ENCODE measurements at places on chromosomes 1 and 21. TPM values are rescaled to one million over a fixed set of nuclear protein-coding genes. Genes with fewer than 3 reads are reported as not detected.
A peak's percentile ranks its signal among the peaks of the same experiment; 100 is the strongest.

The C1QB gene
- total RNA-seq = not detected

The CCDC190 gene
- total RNA-seq = 4.6 TPM

The S100A7 gene
- total RNA-seq = not detected

The SLC25A34 gene
- 0.65 TPM for total RNA-seq

The ESPN gene
- not detected for total RNA-seq

The KRTAP13-3 gene
- not detected for total RNA-seq

The CELSR2 gene
- total RNA-seq = 0.90 TPM

The GBP7 gene
- not detected for total RNA-seq

The KIF1B gene
- total RNA-seq = 34.8 TPM

The BEND5 gene
- 0.45 TPM for total RNA-seq

The LRRIQ3 gene
- total RNA-seq = 1.3 TPM

- DNase-seq = no peak
Measured at GRCh38 chr1:60367532-60367931, 294.0 kb upstream of the C1orf87 start.

DNA sequence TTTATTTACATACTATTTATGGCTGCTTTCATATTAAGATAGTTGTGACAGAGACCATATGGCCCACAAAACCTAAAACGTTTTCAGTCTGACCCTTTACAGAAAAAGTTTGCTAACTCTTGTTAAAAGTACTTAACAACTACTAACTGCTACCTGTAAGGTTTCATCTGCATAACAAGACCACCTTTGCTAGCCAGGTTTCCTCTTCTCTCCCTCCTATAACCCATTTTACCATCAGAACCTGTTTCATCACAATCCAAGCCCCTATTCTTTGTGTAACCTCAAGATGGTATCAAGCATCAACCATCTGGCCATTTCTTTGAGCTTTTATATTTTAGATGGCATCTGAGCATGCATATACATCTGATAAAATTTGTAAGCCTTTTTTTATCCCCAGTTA is 305.4 kb downstream of the HHIPL2 start:
- DNase-seq = no peak

DNA sequence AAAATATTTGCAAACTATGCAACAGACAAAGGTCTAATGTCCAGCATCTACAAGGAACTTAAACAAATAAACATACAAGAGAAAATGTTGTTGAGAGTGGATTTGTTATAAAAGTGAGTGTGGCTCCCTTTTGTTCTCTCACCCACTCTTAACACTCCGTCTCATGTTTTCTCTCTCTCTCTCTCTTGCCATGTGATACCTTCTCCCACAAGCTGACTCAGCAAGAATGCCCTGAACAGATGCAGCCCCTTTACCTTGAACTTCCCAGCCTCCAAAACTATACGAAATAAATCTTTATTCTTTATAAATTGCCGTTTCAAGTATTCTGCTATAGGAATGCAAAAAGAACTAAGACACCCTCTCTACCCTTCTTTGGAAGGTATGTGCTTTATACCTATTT is 234.1 kb downstream of the ADGRL2 start:
- DNase-seq = no peak

DNA sequence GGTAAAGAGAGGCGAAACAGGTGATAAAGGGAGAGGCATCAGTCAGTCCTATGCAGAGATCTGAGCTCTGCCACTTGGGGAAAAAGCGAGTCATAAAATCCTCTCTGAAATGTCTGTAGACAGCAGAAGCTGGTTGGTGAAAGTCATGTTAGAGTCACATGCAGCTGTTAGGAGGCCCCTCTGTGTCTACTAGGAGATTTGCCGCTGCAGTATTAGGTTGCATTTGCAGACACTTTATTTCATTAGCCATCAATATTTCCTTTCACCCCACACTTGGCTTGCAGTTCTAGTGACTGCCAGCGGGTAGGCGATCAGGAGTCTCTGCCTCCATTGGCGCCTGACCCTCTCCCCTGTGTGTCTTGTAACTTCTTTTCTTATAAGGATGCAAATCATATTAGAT is 16.2 kb downstream of the ATP1A4 start:
- no peak for DNase-seq

GRCh38 chr1:156104861-156105832 is 9.4 kb upstream of the LMNA start:
- peak; percentile 86 for DNase-seq

DNA sequence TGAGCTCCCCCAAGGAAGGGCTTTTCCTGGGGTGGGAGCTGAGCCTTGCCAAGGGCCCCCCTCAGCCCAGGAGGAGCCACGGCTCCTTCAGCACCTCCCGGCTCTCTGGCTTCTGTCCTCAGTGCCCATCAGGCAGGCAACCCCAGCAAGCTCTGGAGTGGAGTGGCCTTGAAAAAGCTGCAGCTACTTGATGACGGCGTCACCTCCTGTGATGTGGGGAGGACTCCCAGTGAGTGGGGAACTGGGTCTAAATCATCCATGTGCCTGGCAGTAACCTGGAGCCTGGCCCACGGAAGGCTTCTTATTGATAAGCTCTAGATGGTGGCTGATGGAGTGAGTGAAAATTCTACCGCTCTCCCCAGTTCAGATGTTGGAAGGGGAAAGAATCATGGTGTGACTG is 114.4 kb downstream of the TMEM53 start:
- DNase-seq = no peak

GRCh38 chr21:46509741-46510502 is 51.2 kb downstream of the DIP2A start:
- peak; percentile 89 for DNase-seq

DNA sequence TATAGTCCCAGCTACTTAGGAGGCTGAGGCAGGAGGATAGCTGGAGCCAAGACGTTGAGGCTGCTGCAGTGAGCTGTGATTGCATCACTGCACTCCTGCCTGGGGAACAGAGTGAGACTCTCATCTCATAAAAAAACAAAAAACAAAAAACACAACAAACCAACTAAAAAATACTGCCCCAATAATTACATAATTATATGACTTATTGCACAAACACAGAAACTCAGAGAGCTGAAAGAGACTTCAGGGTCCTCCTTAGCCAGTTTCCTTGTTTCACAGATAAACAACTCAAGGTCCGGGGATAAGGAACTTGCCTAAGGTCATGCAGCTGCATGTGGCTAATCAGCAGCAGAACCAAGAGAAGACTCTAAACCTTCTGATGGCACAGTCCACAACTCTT is 11.9 kb downstream of the EXTL2 start:
- DNase-seq = no peak

DNA sequence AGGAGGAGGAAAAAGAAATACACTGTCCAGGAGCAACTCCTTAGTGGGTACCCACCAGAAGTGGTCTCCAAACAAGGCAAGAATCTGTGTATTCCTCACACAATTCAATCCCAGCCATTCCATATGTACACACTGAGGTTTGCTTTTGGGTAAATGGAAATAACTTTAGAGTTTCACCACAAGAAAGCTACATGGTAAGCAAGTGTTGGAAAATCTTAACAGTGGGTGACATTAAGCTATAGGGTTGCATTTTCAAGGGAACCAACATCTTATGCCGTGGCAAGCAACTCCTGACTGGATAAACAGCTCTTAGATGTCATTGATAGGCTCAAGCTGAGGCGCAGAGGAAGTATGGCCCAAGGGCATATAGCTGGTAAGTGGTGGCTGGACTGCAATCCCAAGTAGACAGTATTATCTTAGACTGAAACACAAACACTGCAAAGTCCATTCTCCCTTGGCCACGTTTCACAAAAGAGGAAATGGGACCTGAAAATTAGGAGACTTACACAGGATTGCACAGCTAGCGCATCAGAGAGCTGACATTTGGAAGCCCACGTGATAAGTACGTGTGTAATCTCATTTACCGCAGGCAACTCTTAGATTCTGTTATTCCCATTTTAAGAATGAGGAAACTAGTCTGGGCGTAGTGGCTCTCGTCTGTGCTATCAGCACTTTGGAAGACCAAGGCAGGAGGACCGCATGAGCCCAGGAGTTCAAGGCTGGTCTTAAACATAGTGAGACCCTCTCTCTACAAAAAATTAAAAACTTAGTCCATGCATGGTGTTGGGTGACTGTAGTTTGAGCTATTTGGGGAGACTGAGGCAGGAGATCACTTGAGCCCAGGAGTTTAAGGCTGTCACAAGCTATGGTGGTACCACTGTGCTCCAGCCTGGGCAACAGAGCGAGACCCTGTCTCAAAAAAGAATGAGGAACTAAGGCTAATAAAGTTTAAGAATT is 4.0 kb upstream of the BRWD1 start:
- DNase-seq = no peak

DNA sequence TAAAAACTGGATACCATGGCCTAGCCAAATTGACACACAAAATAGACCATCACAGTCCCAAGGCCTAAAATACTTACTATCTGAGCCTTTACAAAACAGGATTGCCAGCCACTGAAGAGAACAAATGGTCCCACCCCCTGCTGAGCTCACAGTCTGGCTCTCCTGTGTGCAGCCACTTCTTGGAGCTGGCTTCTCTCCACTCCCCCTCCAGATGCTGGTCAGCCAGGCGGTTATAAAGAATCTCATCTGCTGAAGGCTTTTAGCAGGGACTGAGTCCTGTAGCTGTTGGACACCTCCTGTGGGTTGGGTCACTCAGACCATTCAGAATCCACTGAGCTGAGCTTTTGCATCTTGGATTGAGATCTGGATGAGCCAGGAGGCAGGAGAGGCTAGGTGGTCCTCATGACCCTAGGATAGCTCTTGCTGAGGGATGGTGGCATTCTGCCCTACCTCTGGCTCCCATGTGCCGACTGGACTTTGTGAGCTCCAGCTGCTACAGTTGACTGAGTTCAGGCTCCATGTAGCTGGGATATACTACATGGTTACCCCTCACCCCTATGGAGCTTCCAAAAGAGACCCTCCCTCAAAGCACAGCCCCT is 16.1 kb downstream of the OXCT2 start:
- DNase-seq = no peak

DNA sequence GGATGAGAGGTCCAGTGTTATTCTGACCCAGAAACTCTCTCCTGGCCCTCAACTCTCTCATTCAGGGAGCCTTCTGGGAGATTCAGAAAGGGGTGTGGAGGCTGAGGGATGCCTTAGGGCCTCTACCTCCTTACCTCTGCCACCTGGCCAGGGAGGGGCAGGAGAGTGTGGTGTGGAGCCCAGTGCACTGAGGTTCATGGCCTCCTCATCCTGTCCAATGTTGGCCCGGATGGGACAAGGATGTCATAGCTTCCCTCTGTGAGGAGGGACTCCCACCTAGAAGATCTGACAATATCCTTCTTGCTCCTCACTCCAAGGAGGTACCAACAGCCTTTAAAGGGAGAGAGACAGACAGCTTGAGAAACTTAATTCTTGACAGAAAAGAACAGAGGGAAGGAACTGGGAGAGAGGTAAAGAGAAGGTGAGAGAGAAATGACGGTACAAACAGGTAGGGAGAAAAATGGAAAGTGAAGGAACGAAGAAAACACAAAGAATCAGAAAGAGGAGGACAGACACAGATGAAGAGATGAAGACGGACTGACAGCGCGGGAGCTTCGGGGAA is 779 bp downstream of the BEND5 start:
- DNase-seq = no peak

- no peak for DNase-seq
Measured at GRCh38 chr1:79741720-79742421, 735.3 kb upstream of the ADGRL4 start.

DNA sequence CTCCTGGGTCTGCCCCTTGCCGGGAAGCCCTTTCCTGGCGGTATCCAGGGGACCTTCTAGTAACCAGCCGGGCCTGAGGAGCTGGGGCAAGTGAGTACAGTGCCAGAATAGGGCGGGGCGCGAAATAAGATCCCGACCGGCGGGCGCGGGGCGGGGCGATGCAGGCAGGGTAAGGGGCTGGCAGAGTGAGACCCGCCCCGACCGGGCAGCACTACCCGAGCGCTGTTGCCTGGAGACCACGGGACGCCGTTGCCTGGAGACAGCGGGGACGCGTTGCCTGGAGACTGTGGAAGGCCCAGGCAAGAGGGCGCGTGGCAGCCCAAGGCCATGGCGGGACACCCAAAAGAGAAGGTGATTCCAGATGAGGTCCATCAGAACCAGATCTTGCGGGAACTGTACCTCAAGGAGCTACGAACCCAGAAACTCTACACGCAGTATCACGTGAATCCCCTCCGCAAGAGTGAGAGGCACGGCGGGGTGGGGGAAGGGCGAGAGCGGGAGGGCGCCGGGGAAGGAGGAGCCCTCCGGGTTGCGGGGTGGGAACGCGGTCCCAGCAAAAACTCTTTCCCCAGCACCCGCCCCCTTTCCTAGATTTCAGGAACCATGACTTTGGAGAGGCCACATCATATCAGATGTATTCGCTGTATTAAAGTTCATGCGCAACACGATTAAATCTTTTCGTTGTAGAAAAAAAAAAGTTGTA is 24.3 kb downstream of the EBNA1BP2 start:
- peak; percentile 37 for DNase-seq

GRCh38 chr1:207503950-207504349 is 8.0 kb downstream of the CR1 start:
- no peak for DNase-seq

GRCh38 chr1:163085041-163085903 is 16.1 kb downstream of the RGS4 start:
- DNase-seq = peak; percentile 72

- DNase-seq = no peak
Measured at GRCh38 chr1:101165954-101166353, 70.9 kb upstream of the S1PR1 start.

DNA sequence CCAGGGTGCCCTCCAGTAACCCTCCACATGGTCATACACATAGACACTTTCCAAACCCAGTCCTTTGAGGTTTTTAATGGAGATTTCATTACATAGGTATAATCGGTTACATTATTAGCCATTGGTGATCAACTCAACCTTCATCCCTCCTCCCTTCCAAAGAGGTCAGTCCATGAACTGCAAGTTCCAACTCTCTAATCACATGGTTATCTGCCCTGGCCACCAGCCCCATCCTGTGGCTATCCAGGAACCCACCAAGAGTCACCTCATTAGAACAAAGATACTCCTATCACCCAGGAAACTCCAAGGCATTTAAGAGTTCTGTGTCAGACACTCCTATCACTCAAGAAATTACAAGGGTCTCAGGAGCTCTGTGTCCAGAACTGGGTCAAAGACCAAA is 12.2 kb downstream of the ATP1A4 start:
- DNase-seq = peak; percentile 7

DNA sequence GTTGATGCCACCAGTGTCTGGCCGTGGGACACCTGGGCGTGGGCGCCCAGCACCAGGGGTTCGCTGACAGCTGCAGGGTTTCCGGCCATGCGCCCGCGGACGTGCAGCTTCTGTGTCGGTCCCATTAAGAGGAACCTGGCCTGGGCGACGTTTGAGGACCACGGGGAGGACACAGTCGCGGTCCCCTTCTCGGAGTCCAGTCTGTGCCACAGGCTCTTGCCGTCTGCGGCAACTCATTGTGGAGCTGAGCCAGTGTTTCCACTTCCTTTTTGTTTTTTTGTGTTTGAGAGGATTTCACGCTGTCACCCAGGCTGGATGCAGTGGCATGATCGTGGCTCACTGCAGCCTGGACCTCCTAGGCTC is 1.6 kb upstream of the C1orf159 start:
- DNase-seq = no peak

- DNase-seq = no peak
Measured at GRCh38 chr1:210125143-210125542, 107.5 kb upstream of the SERTAD4 start.

- no peak for DNase-seq
Measured at GRCh38 chr1:116451702-116452101, 78.7 kb downstream of the ATP1A1 start.

Measured in fibroblast of the aortic adventitia (primary cell).